ENCODE measurements at places on chromosomes 2 and 18. TPM values are rescaled to one million over a fixed set of nuclear protein-coding genes. Genes with fewer than 3 reads are reported as not detected.

Gene CDH7
- not detected for total RNA-seq

Gene CHRNG
- not detected for total RNA-seq

Gene RGPD4
- total RNA-seq = not detected

Gene IL1F10
- not detected for total RNA-seq

Gene FBXO41
- 16.8 TPM for total RNA-seq

Gene CREB1
- total RNA-seq = 42.4 TPM

Gene UGT1A6
- 22.9 TPM for total RNA-seq
